Natural killer cell (primary cell): ENCODE measurements at places on chromosomes 2 and 18. TPM values are rescaled to one million over a fixed set of nuclear protein-coding genes. Genes with fewer than 3 reads are reported as not detected.

The SYT4 gene
- not detected for total RNA-seq

The GALNT14 gene
- total RNA-seq = not detected

GRCh38 chr2:241540771-241541561, 17.6 kb upstream of the BOK start:
- DNase-seq = peak; percentile 55

DNA sequence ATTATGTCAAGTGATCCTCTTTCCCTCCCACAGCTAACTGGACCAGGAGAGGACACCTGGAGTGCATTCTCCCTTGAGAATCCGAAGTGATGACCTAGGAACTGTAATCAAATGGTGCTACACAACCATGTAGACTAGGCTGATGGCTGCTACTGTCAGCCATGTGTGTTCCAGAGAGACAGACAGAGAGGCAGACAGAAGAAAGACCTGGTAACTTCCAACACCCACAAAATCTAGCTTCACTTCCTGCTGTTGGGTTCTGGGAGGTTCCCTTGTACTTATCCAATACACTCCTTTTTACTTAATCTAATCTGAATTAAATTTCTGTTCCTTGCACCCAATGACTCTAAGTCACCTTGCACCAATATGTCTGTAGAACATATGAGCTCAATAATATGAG, 72.3 kb downstream of the AAK1 start:
- DNase-seq = peak; percentile 42

- no peak for DNase-seq
Measured at GRCh38 chr2:176668912-176669311, 399.7 kb downstream of the MTX2 start.

The YWHAQ gene
- 238 TPM for total RNA-seq

DNA sequence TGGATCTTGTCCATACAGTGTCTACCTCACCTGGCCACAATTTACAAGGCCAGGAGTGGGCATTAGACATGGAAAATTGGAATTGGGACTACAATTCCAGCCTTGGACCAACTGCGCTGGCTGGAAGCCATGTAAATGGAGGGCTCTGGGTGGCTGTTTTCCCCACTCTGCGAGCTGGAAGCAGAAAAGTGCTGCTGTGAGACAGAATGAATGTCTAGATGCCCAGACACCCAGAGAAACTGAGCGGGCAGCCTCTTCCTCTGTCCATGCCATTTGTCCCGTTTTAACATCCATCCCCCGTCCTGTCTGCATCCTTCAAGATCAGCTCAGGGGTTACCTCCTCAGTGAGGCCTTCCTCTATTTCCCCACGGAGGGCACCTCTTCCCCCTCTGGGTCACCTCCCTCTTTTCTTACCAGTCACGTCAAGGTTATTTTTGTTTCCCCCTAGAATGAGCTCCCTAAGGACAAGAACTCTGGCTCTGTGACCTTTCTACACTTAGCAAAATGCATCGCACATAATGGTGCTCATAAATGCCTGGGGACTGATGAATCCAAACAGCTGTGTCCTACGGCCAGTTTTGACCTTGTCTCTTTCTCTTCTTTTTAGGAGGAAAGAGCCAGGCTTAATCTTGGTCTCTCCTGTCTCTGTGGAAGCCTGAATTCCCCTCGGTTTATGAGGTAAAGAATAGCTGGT, 41.2 kb downstream of the MCFD2 start:
- no peak for DNase-seq

The ALPP gene
- total RNA-seq = not detected

The ATP6V1C2 gene
- not detected for total RNA-seq

The MSH6 gene
- 18.5 TPM for total RNA-seq

DNA sequence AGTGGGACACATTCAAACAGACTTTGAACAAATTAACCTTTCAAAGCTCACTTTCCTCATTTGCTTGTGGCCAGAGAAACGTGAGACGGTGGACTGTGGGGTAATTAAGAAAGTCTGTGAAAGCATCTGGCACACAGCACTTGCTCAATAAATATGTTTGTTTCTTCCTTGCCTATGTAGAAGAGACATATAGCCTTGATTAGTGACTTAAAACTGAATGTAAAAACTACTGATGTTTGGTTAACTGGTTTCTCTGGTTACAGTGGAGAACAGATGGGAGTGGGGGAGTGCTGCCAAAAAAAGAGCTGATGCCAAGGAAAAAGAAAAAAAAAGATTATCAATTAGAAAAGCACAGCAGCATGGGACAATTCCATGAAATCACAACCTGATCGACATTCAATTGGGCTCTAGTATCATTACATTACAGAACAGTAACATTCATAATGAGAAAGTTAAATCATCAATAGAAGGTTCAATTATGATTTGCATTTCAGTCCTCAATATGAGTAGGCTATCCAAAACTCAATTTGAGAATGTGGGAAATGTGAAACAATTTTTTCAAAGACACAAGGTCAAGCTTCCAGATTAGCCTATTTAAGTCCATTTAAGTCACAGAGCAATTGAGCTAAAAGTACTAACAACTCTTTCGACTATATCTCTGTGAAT, 14.7 kb downstream of the CUL3 start:
- no peak for DNase-seq

- DNase-seq = no peak
Measured at GRCh38 chr18:59318460-59319050, at the start of gene CPLX4. TSS of gene CPLX4 (minus strand) at chr18:59318649. CDS start at chr18:59318462, 187 bp downstream.
